ENCODE measurements at places on chromosomes 13 and 19. TPM values are rescaled to one million over a fixed set of nuclear protein-coding genes. Genes with fewer than 3 reads are reported as not detected.

- H3K4me3 ChIP-seq, result no peak overlapping the region
- DNase-seq, result no peak
- peaks cover 3% of the 10 kb centered on the region for H3K36me3 ChIP-seq
- no peak overlapping the region for H3K27ac ChIP-seq
Observed at GRCh38 chr13:19952850-19953249, 5.7 kb upstream of the ZMYM2 start.

GRCh38 chr13:27708325-27708724, 84.0 kb upstream of the GSX1 start:
- peaks cover 4% of the 10 kb centered on the region for H3K36me3 ChIP-seq
- no peak for DNase-seq
- H3K4me3 ChIP-seq, result no peak overlapping the region
- peaks cover 25% of the 10 kb centered on the region for H3K27me3 ChIP-seq
- H3K27ac ChIP-seq, result no peak overlapping the region

DNA sequence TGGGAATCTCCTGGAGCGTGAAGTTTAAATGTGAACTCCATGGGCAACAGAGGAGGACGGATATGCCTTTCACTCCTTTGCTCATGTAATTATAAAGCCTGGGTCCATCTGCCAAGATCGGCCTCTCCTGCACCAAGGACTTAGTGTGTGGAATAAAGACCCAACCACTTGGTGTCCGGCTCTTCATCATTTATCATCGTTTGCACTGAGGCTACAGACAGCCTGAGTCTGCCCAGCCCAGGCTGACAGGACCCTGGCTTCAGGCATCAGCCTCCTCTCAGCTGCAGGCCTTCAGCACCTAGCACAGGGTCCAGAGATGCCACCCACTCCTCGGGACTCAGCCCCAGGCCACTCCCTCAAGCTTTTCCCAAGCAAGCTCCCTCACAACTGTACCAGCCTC, 206.8 kb upstream of the IPO5 start:
- no peak overlapping the region for H3K4me3 ChIP-seq
- H3K27ac ChIP-seq, result no peak overlapping the region
- no peaks in the 10 kb centered on the region for H3K4me1 ChIP-seq
- DNase-seq, result no peak
- H3K27me3 ChIP-seq, result peaks cover 18% of the 10 kb centered on the region

DNA sequence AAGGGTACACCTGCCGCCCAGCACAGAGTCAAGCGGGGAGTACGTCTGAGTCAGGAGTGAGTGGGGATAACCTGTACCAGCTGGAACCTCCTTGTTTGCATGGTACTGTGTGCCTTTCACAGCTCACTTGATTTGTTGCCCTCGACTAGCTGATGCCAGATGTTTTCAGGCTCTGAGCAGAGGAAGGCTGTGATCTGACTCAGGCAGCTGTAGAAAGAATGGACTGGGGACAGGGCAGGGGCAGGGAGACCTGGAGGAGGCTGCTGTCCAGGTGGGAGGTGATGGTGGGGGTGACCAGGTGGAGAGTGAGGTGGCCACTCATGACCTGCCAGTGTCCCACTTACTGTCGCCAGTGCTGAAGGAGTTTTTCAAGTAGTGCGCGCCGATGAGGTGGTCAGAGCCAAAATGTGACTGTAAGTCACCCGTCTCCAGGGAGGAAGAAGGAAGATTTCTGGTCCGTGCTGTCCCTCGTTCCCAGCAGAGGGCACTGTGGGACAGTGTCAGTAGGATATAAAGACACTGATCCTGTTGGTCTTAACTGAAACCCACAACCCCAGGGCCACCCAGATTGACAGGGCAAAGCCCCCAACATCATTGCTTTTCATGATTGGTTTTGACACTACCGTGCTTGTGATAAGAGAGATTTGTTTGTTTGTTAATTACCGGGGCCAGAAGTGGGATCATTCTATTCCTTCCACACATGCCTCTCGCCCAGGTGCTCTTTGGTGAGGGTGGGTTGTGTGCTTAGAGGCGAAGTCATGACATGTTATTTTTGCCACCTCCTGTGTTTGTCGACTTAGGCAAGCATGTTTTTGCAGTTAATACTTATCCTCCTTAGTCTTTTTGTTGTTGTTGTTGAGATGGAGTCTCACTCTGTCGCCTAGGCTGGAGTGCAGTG, 128.4 kb downstream of the DPF1 start:
- no peak for DNase-seq
- H3K27me3 ChIP-seq, result no peaks in the 10 kb centered on the region
- peaks cover 4% of the 10 kb centered on the region for H3K4me1 ChIP-seq
- no peak overlapping the region for H3K4me3 ChIP-seq

- H3K4me1 ChIP-seq, result no peaks in the 10 kb centered on the region
- no peaks in the 10 kb centered on the region for H3K27me3 ChIP-seq
- no peak overlapping the region for H3K4me3 ChIP-seq
- no peak overlapping the region for H3K27ac ChIP-seq
Observed at GRCh38 chr13:34926508-34926907, 15.6 kb upstream of the NBEA start.

- peaks cover 6% of the 10 kb centered on the region for H3K36me3 ChIP-seq
- H3K27ac ChIP-seq, result no peak overlapping the region
- no peak overlapping the region for H3K4me3 ChIP-seq
- H3K4me1 ChIP-seq, result peaks cover 35% of the 10 kb centered on the region
- no peaks in the 10 kb centered on the region for H3K27me3 ChIP-seq
Observed at GRCh38 chr19:47652285-47652684, 43.4 kb downstream of the BICRA start.

DNA sequence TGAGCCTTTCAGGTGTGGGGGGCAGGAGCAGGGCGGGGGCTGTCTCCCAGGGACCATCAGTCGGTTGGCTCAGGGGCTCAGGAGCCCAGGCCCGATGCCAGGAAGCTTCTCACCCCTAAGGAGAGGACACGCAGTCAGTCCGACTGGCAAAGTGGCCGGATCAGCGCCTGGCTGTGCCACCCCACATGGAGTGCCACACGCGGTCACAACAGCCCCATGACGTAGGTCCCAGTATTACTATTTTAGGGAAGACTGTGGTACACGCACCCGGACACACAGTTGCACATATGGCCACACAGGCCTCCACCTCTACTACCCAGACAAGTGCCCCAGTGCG, 29.3 kb upstream of the GRTP1 start:
- no peak overlapping the region for H3K27ac ChIP-seq
- H3K4me1 ChIP-seq, result peaks cover 4% of the 10 kb centered on the region
- no peak for DNase-seq
- no peaks in the 10 kb centered on the region for H3K27me3 ChIP-seq
- no peaks in the 10 kb centered on the region for H3K36me3 ChIP-seq

DNA sequence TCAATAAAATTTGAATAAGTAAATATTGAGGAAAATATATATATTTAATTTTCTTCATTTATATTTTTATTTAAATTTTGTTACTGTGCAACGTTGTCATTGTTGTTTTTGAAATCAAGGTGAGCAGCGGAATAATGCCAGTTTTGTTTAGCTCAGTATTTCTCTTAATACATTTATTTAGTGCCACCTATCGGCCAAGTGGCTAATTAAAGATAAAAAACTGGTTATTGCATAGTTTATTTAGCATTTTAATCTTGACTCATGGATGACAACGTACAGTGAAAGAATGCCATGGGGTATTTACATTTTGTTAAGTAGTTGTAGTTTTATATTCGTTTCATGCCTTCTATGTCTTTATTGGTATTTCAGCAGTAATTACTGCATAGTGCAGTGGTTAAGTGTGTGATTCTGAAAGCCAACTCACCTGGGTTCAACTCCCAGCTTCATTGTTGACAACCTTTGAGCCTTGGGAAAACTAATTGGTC, 265.9 kb downstream of the MYO16 start:
- no peak overlapping the region for H3K27ac ChIP-seq
- H3K4me3 ChIP-seq, result no peak overlapping the region
- peaks cover 11% of the 10 kb centered on the region for H3K27me3 ChIP-seq

DNA sequence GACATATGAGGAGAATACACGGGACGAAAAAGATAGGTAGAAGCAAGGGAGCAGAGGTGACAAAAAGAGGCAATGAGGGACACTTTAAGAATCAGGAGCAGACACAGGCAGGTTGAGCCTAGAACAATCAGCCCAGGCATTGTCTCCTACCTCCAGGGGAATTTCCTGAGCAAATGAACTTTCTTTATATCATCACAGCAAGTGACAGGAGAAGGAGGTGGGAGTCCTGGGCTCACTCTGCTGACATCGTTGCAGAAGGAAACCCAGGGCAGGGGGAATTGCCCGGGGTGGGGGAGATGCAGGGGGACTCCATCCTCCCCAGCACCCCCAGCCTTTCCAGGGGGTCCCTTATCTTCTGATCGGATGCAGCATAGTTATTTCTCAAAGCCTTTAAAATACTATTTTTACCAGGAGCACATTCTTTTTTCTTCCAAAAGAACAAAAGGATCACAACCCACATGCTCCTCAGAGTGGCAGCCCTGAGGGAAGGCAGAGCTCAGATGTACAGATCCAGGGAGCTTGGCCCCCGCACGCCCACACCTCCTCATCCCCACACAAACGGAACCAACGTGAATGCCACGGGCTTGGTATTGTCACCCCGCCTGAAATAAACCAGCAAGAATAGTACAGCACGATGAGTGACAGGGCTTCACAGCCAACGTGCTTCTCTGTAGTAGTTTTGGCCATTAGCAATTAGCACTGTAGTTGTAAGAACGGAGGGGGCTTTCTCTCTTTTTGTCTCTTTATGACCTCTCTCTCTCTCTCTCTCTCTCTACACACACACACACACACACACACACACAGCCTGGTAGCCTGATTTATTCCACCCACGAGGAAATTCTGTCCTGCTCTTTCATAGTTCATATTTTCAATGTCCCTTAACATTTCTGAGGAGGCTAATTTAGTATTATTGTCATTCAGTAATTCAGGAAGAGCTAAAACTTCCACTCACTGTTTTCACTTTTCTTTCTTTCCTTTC, 169.5 kb upstream of the UBL3 start:
- H3K4me3 ChIP-seq, result no peak overlapping the region
- peaks cover 3% of the 10 kb centered on the region for H3K36me3 ChIP-seq
- DNase-seq, result no peak
- H3K4me1 ChIP-seq, result peaks cover 8% of the 10 kb centered on the region

DNA sequence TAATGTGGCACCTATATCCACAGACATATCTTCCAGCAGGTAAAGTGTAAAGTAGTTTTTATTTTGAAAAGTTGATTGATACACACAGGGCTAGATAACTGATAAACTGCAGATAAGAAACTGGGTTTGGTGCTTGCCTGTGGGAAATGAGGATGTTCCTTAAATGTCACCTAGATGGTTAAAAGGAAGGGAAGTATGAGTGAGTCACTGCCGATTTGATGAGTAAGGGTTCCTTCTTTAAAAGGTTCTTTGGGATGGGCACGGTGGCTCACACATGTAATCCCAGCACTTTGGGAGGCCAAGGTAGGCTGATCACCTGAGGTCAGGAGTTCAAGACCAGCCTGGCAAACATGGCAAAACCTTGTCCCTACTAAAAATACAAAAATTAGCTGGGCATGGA, 73.8 kb upstream of the FRY start:
- H3K27ac ChIP-seq, result no peak overlapping the region
- H3K27me3 ChIP-seq, result no peaks in the 10 kb centered on the region
- H3K4me3 ChIP-seq, result no peak overlapping the region
- H3K4me1 ChIP-seq, result peaks cover 11% of the 10 kb centered on the region
- DNase-seq, result no peak

GRCh38 chr19:39212375-39212742, 8.3 kb upstream of the SYCN start:
- peak; percentile 47 for DNase-seq
- no peak overlapping the region for H3K4me3 ChIP-seq
- no peak overlapping the region for H3K27ac ChIP-seq
- H3K4me1 ChIP-seq, result peaks cover 6% of the 10 kb centered on the region
- H3K36me3 ChIP-seq, result no peaks in the 10 kb centered on the region

DNA sequence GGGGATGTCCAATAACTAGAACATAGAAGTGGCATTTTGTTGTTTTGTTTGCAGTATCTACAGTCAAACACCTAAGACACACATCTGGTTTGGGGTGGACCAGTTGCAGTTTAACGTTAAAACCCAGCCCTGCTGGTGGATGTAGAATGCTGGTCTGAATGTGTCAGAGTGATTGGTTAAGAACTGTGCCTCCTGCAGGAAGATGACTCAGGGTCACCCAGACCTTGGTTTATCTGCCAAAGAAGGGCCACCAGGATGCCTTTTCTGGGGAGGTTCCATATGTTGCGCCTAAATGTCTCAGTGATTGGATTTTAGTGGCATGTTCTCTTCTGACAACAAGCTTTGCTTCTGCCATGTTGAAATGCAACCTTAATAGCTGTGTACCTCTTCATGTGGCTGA, 23.1 kb downstream of the ZNF536 start:
- H3K4me1 ChIP-seq, result no peaks in the 10 kb centered on the region
- DNase-seq, result no peak
- H3K27ac ChIP-seq, result no peak overlapping the region

- H3K4me1 ChIP-seq, result no peaks in the 10 kb centered on the region
- no peak overlapping the region for H3K27ac ChIP-seq
- no peak for DNase-seq
- no peak overlapping the region for H3K4me3 ChIP-seq
- H3K36me3 ChIP-seq, result no peaks in the 10 kb centered on the region
Observed at GRCh38 chr13:31462766-31463165, 263.0 kb downstream of the B3GLCT start.

DNA sequence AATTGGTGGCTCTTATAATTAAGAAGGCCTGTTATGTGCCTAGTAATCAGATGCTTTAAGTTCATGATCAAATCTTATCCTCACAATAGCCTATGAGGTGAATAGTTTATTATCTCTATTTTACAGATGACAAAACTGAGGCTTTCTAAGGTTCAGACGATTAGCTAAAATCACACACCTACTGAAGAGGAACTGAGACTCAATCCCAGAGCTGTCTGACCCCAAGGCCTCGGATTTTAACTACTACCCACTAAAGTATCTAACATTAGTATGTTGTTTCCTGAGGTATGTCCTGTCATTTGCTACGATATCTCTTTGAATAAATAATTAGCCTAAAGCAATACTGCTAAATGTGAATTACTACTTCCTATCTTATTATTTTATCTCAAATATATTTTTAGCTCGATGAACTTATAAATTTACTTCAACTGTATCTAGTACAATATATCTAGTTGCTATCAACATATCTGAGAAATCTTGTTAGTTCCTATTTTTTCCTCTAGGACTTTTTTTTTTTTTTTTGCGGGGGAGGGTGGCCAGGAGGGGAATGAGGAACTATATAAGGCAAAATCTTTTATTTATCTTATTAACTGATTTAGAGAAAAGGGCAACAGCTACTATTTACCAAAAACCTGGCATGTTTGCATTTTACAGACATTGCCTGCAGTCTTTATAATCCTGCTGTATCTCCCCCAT, 118.5 kb downstream of the ABCC4 start:
- DNase-seq, result no peak
- no peak overlapping the region for H3K27ac ChIP-seq
- peaks cover 2% of the 10 kb centered on the region for H3K36me3 ChIP-seq
- H3K4me3 ChIP-seq, result no peak overlapping the region
- no peaks in the 10 kb centered on the region for H3K27me3 ChIP-seq
- H3K4me1 ChIP-seq, result peaks cover 22% of the 10 kb centered on the region

KLHL1 gene
- total RNA-seq, result not detected

SYNGR4 gene
- total RNA-seq, result not detected

PCP2 gene
- total RNA-seq, result 9.1 TPM

EXOC3L2 gene
- 1.1 TPM for total RNA-seq

FSTL3 gene
- 2.0 TPM for total RNA-seq

IGFL2 gene
- total RNA-seq, result not detected

TDRD12 gene
- 4.1 TPM for total RNA-seq

PALM gene
- total RNA-seq, result not detected

ZNF790 gene
- 2.6 TPM for total RNA-seq

HSD17B14 gene
- not detected for total RNA-seq

LSM4 gene
- total RNA-seq, result 46.6 TPM

KCNN4 gene
- 63.1 TPM for total RNA-seq

ZNF582 gene
- total RNA-seq, result 3.2 TPM

GFY gene
- total RNA-seq, result not detected

Measured in T-helper 17 cell (primary cell).